ENCODE measurements at places on chromosomes 5 and 9.

DNA sequence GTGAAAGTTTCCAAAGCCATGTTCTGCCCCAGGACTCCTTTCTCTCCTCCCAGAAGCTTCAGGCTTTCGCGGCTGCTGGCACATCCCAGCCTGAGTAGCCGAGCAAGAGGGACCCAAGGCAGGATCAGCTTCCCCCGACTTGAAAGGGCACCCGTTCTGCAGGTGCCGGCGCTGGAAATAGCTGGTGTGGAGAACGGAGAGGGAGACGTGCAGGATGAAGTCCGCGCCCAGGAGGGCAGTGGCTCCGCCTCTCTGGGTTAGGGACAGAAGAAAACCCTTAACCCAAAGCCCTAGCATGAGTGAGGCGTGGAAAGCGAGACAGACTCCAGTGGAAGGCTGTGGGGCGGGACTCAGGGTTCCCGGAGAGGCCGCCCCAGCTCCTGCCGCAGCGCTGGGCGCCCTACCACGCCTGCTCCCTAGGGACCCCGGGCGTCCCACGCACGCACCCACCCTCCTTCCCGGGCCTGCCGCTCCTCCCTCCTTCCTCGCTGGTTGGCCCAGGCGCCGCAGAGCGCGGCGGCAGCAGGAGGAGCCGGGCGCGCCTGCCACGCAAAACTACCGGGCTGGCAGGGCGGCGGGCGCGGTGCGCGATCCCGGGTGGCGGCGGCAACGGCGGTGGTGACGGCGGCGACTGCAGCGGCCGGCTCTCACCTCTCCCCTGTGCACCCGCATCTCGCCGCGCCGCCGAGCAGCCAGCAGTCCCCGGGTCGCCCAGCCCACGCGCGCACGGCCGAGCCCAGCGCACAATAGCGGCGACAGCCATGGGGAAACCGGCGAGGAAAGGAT lies at the start of gene SLC1A1:
SLC1A1 (plus strand) TSS at position 550 of the 786 bp plus-strand sequence; CDS start at position 762, 212 bp downstream.
- DNase-seq: peak; percentile 78

GRCh38 chr5:92177926-92178487 lies 794.9 kb upstream of the ARRDC3 start:
- DNase-seq: no peak

DNA sequence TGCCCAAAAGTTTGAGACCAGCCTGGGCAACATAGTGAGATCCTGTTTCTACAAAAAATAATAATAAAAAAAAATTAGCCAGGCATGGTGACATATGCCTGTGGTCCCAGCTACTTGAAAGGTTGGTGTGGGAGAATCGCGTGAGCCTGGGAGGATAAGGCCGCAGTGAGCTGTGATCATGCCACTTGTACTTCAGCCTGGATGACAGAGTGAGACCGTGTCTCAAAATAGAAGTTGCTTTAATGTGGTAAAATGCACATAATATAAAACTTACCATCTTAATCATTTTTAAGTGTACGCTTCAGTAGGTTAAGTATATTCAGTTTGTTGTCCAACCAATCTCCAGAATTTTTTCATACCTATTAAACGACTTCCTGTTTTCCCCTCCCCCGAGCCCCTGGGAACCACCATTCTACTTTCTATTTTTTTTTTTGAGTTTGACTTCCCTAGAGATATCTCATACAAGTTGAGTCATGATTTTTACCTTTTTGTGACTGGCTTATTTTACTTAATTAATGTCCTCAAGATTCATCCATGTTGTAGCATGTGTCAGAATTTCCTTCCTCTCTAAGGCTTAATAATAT lies 120.1 kb upstream of the POC5 start:
- DNase-seq: no peak

DNA sequence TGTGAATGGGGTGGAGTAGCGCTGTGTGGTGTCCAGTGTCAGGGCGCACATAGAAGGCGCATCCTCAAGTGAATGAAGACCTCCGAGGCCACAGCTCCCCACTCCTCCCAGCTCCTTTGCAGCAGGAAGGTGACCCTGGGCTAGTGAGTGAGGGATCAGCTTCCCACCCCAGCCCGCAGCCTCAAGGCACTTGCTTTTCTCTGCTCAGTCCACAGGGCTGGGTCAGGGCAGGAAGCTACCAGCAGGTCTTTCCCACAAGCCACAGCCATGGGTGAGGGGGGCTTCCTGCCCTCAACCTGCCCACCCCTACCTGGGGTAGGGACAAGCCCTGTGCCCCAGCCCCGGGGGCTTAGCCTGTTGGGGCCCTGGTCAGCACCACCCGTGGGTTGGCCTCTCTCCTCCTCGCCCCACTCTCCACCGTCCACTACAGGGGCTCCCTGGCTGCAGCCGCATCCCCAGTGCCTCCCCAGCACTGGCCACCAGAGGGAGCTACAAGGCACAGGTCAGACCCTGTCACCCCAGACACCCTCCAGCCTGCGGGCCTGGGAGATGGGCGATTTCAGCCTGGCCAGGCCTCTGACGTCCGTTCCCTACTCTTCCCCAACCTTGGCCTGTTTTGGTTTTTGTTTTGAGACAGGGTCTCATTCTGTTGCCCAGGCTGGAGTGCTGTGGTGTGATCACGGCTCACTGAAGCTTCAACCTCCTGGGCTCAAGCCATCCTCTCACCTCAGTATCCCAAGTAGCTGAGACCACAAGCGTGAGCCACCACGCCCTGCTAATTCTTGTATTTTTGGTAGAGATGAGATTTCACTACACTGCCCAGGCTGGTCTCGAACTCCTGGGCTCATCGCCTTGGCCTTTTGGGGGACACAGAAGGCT lies 1.3 kb upstream of the ABCA2 start:
- DNase-seq: peak; percentile 76

GRCh38 chr9:120153258-120153657 lies 426.7 kb downstream of the CDK5RAP2 start:
- no peak for DNase-seq

DNA sequence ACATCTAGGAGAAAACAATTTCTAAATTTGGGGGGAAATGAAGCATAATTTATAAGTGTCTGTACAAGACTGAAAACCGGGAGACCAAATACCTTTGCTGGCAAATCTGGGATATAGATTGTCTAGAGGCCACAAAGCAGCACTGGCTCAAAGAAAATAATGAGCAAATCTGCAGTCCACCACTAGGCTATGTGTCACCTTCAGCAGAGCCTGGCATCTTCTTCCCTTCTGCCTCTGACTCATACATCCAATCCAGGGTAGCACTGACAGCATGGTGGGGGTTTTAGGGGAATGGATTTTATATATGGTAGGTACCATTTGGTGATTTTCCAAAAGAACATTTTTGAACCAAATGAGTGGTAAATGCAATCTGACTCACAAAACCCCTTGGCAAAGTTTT lies 12.8 kb downstream of the FAM81B start:
- no peak for DNase-seq

GRCh38 chr9:87350915-87351314 lies 146.8 kb upstream of the DAPK1 start:
- no peak for DNase-seq

GRCh38 chr5:124021776-124022175 lies 509.8 kb downstream of the CSNK1G3 start:
- no peak for DNase-seq

DNA sequence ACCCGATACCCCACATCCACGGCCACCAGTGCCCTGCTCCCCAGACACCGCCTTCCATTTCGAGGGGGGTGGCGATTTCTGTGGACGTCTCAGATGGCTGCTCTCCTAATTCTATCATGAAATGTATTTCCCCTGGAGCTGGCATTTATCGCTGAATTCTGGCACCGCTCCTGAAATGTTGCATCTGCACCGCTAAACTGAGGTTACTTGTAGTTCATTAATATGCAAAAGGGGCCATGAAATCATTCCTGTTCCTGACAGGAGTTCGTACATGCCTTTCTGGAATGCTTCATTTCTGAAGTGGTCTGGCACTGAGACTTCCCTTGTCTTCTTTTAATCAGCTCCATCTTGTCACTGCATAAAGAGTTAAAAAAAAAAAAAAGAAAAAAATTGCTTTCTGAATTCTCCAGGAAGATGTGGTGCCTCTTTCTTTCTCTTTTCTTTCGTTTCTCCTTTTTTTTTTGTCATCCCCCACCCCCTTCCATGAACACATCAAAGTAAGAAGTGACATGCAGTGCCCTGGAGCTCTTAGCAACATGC lies 97.7 kb upstream of the SMARCA2 start:
- no peak for DNase-seq

- DNase-seq: no peak
These were observed 39.3 kb downstream of the GARNL3 start for GRCh38 chr9:127303830-127304229.

GRCh38 chr9:133813749-133814585 lies 75.8 kb upstream of the SARDH start:
- peak; percentile 66 for DNase-seq

- no peak for DNase-seq
These were observed 395.4 kb downstream of the CSNK1G3 start for GRCh38 chr5:123907349-123907748.

DNA sequence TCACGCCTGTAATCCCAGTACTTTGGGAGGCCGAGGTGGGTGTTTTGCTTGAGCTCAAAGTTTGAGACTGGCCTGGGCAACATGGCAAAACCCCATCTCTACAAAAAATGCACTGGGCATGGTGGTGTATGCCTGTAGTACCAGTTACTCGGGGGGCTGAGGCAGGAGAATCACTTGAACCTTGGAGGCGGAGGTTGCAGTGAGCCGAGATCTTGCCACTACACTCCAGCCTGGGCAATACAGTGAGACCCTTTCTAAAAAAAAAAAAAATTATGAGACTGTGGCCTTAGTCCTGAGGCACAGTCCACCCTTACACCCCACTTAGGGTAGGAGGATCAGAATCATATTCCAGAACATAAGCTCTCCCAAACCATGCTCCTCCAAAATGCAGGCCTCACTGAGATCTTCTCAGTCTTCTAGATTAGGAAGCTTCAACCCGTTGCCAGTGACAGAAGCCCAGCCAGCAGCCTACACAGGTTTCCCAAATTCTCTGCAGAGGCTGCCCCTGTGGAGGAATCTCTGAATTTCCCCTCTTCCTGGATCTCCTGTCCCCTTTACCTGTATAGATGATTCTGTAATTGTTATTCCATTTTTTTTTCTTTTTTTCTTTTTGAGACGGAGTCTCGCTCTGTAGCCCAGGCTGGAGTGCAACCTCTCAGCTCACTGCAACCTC lies 77.3 kb downstream of the BASP1 start:
- no peak for DNase-seq

GRCh38 chr5:32249668-32250067 lies 63.1 kb downstream of the MTMR12 start:
- no peak for DNase-seq

All from D341Med (cell line).